M059J (cell line): ENCODE measurements at places on chromosomes 7 and 10. TPM values are rescaled to one million over a fixed set of nuclear protein-coding genes. Genes with fewer than 3 reads are reported as not detected.
A peak's percentile ranks its signal among the peaks of the same experiment; 100 is the strongest.

Gene BEND7
- total RNA-seq, result 0.79 and 1.5 TPM in 2 replicates

Gene AGAP3
- 35.1 and 36.7 TPM in 2 replicates for total RNA-seq

Gene HTR7
- 20.5 and 36.5 TPM in 2 replicates for total RNA-seq

Gene ABCA13
- 0.07 TPM in 1 of 2 replicates, not detected in the other for total RNA-seq

Gene CNNM1
- 1.6 and 2.4 TPM in 2 replicates for total RNA-seq

Gene FAM131B
- 0.79 and 1.5 TPM in 2 replicates for total RNA-seq

DNA sequence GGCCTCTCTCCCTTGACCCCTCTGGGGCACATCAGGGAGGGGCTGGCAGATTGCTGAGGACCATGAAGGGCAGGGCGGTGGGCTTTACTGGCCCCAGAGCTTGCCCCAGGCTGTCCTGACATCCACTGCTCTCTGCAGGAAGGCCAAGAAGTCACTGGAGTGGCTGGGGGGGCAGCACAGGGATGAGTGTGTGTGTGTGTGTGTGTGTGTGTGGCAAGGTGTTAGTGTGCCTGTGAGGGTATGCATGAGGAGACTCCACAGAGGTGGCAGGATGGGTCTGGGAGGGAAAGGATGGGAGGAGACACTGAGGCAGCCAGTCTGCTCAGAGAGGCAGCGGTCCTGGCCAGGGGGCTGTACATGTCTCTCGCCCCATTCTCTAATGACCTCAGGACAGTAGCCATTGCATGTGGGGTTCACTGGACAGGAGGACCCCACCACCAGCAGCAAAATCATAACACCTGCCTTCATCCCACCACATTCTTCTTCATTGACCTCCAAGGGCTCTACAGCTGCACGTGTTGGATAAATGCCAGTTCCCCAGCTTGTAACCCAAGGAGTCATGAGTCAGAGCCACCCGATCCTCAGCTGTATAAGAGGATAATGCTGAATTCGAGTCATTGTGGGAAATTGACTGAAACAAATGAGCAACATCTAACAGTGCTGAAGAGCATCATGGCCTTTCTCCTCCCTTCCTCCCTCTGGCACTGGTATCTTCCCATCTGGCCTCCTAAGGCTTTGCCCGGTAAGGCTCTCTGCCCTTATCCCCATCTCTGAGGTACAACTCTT lies 720.5 kb downstream of the GRID1 start:
- peak; percentile 82 for DNase-seq

- no peak for DNase-seq
These were observed 1.4 kb downstream of the LRRC18 start for GRCh38 chr10:48938281-48938680.

GRCh38 chr10:119139464-119140067 lies 25.9 kb downstream of the SFXN4 start:
- peak; percentile 39 for DNase-seq

DNA sequence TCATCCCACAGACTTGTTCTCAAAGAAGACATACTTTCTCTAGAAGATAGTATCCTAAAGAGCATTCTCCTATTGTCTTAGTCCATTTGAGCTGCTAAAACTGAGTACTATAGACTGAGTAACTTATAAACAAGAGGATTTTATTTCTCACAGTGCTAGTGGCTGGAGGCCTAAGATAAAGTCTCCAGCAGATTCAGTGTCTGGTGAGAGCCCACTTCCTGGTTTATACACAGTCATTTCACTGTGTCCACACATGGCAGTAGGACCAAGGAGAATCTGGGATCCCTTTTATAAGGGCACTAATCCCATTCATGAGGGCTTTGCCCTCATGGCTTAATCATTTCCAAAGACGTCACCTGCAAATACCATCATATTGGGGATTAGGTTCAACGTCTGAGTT lies 68.7 kb downstream of the LRRC17 start:
- no peak for DNase-seq

DNA sequence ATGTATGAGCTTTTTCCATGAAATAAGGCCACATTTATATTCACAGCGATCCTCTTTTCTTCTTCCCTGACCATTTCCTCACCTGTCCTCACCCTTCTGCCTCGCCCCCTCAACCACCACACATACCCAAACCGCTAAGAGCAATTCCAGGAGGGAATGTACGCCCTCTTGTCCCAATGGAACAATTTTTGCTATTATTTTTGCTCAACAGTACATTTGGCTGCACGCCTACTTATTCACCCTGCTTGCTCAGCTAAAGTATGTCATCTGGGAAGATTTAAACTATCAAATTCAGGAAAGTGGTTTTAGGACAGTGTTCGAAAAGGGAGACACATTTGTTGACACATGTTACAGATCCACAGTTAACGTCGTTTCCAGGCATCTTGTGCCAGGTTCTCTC lies 252.7 kb downstream of the NEBL start:
- no peak for DNase-seq

GRCh38 chr7:151758622-151759540 lies 118.0 kb downstream of the PRKAG2 start:
- DNase-seq, result no peak

DNA sequence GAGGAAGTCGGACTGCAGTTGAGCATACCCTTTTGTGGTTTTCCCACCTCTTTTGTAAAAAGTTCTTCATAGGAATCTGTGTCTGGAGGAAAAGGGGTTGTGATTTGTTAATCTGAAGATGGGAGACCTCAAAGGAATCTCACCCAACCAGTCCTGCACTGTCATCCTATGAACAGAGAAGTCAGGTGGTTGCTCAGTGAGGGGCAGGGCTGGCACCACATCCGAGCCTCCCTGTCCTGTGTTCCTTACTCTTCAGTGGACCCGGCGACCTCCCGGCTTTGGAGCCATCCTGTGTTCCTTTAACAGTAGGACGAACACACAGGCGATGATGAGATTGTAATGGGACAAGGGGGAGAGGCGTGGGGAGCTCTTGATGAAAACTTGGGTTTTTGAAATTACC lies 2.8 kb upstream of the MGMT start:
- no peak for DNase-seq

DNA sequence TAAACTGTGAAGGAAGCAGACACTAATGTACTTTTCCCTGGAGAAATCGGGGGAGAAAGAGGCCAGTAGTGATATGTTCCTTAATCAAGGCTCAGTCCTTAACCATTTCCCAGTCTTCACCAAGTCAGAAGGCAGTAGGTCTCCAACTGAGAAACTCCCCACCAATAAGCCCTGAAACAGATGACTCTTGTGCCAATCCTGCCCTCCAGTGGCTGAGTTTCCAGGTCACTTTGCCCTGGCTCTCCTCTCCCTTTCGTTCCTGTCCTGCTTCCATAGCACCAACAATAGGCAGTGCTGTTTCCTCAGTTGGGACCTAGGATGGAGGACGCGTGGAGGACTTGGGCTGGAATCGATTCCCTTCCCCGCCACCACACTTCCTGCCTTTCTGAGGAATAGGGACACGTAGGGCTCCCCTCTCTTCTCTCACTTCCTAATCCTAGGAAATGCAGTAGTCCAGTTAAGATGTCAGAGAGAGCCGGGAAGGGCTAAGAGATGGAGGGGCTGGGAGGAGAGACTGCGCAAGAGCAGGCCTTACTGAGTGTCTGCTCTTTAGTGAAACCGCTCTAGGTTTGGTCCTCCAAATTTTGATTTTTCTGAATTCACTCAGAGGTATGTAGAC lies 23.4 kb downstream of the ATOH7 start:
- peak; percentile 56 for DNase-seq

DNA sequence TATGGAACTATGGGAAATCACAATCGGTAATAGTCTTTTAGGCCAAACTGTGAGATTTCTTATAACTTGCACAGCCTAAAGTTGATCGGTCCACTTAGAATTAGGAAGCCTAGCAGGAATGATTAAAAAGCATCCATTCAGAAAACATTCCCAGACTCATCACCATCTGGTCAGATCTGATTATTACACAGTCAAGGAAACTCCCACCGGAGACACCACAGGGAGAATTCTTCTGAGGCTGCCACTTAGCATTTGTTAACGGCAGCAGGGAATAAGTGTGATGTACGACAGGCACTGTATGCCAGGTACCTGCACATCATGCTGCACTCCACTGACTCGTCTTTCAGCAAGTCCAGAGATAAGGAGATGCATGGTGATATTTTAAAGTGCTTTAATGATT lies 227.6 kb upstream of the STEAP1 start:
- no peak for DNase-seq

GRCh38 chr7:47587976-47588375 lies 6.1 kb upstream of the TNS3 start:
- DNase-seq, result no peak

DNA sequence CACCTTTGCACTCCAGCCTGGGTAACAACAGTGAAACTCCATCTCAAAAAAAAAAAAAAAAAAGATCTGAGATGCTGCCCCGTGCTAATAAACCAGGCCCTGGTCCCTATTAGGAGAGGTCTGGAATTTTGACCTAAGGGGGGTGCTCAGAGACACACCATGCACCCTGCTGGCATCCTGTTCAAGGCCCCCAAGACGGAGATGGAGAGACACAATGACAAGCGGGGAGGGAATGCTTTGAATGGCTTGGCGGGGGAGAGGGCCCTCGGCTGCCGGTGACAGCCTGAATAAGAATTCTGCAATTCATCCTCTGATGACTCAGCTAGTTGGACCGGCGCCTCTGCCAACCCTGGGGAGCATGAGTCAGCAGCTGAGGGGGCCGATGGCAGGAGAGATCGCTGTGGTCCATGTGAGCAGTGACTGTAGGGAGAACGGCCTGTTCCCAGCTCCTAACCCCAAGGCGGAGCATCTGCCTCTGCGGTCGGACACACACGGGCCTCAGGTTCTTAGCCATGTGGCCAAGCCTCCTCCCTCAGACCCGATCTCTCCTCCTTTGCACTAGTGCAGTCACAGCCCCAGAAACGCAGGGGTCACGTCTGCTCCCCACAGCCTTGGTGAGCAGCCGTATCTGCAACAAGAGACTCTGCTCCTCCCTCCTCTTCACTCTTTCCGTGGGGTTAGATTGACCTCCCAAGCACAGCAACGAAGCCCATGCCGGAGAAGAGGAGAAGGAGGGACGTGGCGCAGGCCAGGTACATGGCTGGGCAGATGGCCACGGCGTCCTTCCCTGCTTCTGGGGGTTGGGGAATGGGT lies 14.9 kb downstream of the TRIM56 start:
- DNase-seq, result peak; percentile 99

GRCh38 chr7:47932466-47933037 lies 15.7 kb downstream of the PKD1L1 start:
- no peak for DNase-seq

GRCh38 chr7:68280931-68281330 lies 1284.3 kb downstream of the TYW1 start:
- peak; percentile 52 for DNase-seq

GRCh38 chr10:5618829-5619228 lies 47.6 kb downstream of the ASB13 start:
- DNase-seq, result no peak

GRCh38 chr10:60919551-60919950 lies 24.4 kb downstream of the RHOBTB1 start:
- no peak for DNase-seq

GRCh38 chr7:1531263-1531978 lies 919 bp downstream of the MAFK start:
- peak; percentile 61 for DNase-seq
